ENCODE measurements at places on chromosomes 4 and X.
A peak's percentile ranks its signal among the peaks of the same experiment; 100 is the strongest.

DNA sequence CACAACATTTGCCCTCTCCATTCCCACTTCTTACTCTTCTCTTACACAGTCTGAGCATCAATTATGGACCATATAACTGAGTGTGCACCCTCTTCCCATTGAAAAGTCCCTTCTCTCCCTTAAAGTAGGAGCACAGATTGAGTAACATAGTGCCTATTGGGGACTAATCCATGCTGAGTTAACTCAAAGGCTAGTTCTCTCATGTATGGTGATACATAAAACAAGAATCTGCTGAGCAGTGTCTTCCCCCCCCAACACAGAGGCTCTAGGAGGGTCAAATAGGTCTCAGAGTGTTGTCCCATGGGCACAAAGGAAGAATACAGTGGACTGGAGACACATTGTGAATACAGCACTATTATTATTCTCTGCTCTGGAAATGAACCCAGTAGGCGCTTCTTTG, 274.6 kb upstream of the BOD1L1 start:
- no peak for DNase-seq

GRCh38 chr4:12120968-12121367, 692.3 kb upstream of the HS3ST1 start:
- DNase-seq, result no peak

DNA sequence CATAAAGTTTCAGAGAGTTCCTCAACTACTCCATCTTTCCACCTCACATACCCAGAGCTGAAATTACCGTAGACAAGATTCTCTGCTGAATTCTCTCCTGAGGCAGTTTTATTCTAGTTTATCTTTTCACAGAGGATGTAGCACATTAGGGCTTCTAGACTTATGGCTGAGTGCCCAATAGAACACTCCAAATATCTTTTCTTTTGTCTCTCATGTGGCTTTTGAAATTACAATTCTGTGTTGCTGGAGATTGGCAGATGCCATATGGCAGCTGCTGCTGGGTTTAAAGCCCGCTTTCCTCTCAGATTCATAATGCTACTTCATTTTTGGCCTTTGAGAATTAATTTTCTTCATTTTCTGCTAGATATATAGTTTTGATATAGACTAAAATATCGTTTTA, 107.6 kb upstream of the BANK1 start:
- no peak for DNase-seq

- DNase-seq, result no peak
Observed at GRCh38 chr4:102778720-102779119, 18.0 kb upstream of the MANBA start.

- no peak for DNase-seq
Observed at GRCh38 chrX:48833542-48834138, 1.8 kb downstream of the PCSK1N start.

DNA sequence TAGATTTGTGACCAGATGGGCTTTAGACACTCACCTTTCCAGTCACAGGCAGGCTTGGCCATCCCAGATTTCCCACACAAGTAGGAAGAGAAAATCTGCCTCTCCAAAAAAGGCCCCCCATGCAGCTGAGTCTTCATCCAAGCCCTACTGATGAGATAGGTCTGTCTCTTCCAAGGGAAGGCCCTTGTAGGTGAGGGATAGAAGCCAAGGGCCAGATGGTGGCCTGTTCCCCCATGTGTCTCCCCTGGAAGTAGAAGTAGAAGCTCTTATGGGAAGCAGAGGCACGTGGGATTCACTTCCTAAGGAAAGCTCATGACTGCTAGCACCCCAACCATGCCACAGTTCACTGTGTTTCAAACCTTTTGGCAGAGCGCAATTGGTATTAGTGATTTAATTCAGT, 81.5 kb downstream of the REPS2 start:
- DNase-seq, result no peak

DNA sequence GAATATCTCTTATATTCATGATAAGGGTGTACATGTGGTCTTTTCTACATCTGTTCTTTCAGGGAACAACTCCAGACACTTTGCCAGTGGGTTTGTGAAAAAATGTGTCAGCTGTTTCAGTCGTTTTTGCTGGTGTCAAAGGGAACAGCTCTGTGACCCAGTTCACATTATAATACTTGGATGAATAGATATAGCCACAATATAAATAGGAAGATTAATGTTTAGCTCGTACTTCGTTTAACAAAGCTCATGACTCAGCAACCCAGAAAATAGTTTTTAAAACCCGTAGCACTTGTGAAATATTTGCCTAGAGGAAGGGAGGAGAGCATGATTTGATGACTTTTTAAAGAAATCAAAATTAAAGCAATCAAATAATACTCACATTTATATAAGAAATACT, 7.9 kb downstream of the LIAS start:
- no peak for DNase-seq

DNA sequence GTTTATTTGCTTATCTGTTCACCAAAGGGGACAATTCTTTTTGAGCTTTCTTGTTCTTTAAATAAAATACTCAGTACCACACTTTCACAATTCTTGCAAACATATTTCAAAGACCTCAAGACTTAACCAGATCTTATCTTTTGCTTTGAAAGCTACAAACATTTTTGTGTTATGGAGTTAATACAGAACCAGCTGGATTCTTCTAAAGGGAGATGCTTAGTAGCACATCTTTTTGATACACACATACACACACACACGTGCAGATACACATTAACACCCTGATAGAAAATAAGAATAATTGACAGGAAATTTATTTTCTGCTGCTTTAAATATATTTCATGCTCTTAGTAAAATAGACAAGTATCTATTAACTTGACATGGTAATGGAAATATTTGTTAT, 379.1 kb downstream of the SH2D1A start:
- DNase-seq, result no peak

DNA sequence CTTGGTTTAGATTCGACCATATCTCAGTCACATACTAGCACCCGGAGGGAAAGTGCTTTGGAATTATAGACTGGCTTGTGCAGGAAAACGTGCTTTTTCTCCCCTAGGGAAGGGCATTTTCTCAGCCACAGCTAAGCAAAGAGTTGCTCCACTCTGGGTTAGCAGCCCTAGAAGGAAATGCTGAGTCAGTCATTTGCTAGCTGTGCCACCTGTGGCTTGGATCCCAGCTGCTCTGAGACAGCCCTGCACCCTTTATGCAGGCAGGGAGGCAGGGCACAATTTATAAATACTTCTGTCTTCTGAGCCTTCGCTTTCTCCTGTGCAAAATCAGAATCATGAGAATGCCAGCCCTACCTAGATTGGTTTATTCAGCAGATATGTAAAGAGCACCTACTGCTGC, 1.3 kb upstream of the USP51 start:
- DNase-seq, result no peak

- peak; percentile 25 for DNase-seq
Observed at GRCh38 chr4:1045595-1046201, 34.3 kb downstream of the FGFRL1 start.

- DNase-seq, result peak; percentile 56
Observed at GRCh38 chr4:140851032-140851636, 94.9 kb upstream of the TBC1D9 start.

DNA sequence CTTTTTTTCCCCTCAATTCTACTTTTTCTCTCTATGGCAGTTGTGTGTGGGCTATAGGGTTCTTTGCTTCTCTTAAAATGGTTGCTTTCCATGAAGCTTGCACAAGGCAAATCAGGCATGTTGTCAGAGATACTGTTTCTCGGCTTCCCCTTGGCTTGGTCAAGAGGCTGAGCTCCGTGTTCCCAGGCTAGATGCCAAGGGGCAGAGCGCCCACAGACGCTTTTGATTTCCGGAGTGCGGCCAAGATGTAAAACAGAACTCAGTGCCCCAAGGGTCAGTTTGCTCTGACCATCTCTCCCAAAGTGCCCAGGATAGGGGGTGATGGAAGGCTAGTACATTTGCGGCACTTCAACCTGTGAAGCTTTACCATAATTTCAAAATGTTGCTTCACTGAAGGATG, 64.2 kb upstream of the DIPK2B start:
- no peak for DNase-seq

DNA sequence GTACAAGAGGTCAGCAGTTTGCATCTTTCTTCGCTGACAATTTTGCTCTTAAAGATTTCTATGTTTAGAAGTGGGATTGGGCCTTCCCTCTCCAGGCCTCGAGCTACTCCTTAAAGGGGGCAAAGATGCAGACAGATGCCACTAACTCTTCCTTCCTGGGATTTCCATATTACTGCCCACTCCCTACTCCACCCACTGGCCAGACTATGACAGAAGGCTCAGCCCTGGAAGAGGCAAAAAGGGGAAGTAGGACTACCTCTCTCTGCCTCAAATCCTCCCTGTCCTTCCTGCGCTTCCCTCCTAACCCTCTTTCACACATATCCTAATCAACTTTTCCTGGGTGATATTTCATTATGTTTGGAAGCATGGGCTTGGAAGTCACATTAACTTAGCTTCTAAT, 58.3 kb downstream of the EVC2 start:
- no peak for DNase-seq

- peak; percentile 64 for DNase-seq
Observed at GRCh38 chr4:57442831-57443291, 332.7 kb upstream of the IGFBP7 start.

DNA sequence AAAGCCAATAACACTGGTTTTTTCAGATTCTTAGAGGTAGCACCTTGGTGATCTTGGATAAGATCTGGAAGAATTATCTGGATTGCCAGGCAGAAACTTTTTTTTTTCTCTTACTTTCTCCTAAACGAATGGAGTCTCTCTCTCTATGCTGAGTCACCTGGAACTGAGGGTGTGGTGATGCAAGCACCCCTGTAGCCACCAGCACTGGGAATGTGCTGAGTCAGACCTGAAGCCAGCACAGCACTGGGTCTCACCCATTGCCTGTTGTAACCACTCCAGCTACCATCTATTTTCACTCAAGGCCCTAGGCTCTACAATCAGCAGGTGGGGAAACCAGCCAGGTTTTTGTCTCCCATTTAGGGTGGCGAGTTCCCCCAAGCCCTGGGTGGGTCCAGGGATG, 923.8 kb downstream of the RAPGEF2 start:
- DNase-seq, result no peak

DNA sequence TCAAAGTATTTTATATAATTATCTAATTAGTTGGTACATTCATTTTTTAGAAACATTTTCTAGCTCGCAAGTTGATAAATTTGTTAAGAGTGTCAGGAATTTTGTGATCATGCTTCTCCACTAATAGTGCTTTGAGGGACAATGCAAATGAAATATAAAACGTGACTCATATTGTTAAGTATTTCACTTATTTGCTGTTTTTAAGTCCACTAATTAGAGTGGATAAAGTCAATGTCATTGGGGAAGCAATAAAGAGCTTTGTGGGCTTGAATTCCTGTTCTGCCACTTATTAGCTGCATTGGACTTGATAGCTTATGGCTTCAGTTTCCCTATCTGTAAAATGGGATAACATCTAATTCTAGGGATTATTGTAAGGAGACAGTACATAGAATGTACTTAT, 26.5 kb upstream of the ANAPC4 start:
- DNase-seq, result no peak

DNA sequence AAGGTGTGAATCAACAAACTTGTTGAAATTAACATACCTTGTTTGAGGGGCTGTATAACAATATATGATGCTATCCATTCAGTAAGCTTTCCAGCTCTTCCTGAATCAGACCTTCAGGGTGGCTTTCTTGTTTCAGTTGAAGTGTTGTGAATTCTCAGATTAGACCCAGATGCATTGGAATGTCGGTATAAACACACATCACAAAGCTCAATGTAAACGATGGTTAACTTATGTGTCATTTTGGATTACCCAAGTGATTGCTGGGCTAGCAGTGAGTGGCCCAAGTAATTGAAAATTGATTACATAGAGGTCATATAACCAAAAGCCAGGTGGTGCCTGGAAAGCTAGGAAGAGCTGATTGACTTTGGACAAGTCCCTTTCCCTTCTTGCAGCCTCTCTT, 115.0 kb downstream of the SHROOM4 start:
- DNase-seq, result no peak

GRCh38 chrX:17405225-17405969, 30.4 kb downstream of the NHS start:
- DNase-seq, result no peak

GRCh38 chr4:86272669-86273068, 87.2 kb downstream of the MAPK10 start:
- no peak for DNase-seq

- no peak for DNase-seq
Observed at GRCh38 chrX:2547736-2548135, 47.0 kb upstream of the DHRSX start.

DNA sequence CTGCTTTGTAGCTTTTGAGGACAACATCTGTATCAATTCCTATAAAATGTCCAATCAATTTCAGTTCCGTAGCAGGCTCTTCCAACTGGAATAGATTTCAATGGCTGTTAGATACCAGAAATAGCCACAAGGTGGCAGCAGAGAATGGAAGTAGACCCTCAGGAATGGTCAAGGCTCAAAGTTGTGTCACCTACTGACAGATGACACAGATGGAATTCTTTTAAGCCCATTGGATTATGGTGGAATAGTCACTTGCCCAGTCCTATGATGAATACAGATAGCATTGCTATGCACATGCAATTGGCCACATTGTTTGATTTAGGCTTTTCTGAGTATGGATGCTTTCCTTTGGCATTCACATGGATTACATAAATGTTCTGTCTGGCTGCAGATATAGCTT, 130.4 kb upstream of the RADX start:
- DNase-seq, result peak; percentile 26

DNA sequence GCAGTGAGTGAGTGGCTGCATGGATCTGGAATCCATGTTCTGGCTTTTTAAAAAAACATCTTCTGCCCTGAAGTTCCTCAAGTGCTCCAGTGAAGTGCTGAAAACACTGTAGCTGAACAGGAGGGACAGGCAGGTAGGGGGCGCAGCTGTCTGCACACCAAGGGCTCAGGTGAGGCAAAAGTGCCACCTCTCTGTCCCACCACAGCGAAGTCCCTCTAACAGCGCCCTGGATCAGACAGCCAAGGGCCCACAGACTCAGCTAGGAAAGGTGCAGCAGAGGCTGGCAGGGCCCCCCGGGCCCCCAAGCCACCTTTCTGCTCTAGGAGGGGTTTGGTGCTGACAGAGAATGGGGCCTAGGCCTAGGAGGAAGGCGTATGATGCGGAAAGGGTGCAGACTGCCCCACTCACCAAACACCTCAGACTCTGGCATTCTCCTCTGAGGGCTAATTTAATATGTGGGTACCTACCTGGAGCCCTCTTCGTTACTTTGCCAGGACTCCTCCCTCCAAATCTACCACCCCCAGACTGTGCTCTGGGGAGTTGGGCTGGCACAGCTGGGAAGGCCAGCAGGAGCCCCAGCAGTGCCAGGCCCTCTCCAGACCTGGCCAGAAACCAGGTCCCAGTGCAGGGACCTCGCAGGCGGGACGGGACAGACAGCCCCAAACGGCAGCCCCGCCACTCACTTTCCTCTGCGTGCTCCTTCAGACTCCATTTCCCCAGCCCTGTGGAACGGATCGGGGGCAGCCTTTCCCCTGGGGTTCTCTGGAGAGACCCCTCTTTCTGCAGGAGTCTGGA, 73.7 kb downstream of the ENPP6 start:
- no peak for DNase-seq

GRCh38 chr4:137692205-137692604, 159.9 kb upstream of the PCDH18 start:
- DNase-seq, result no peak

DNA sequence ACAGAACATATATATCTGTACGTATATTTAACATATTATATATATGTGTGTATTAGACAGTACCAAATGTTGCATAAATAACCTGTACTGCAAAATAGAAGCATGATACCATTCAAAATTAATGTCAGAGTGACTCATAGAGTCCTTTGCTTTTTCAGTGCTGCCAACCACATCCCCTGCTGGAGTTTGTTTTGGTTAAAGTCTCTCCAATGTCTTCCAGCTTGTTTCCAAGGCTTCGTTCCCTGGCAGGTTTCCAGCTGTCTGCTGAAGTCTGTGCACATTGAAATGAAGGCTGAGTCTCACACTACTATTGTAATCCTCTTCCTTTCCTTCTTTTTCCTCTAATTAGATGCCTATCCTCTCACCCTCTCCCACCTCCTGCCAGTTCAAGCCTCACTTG, 14.9 kb downstream of the NRK start:
- DNase-seq, result peak; percentile 72
